ENCODE measurements at places on chromosomes 2 and 18.
A peak's percentile ranks its signal among the peaks of the same experiment; 100 is the strongest.

DNA sequence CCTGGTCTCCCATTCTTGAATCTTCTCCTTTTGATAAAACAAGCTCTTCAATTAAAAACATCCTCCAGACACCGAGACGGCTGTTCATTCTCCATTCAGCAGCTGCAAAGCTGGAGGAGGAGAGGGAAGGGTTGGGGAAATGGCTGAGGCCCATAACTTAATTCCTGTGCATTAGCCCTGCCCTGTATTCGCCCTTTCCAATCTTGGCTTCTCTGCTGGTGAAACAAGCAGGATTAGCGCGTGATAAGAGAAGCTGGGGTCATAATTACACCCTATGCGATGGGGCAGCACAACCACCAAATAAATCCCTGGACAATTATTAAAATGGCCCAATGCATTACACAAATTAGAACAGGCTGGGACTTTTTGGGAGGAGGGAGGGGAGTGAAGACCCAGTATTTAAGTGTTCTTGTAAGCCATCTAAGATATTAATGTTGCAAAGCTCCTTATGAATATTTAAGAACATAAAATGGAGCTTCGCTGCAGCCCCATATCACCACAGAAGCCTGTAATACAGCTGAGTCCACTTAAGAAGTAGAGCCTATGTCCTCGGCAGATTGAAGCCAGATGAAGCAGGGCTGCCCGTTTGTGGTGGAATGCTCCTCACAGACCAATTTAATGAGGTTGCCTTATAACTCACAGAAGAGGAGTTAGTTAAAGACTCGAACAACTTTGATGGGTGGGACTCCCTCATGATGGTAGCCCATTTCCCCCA is 176.6 kb upstream of the SKOR2 start:
- no peak for DNase-seq

GRCh38 chr2:104654811-104655210 is 199.1 kb upstream of the POU3F3 start:
- DNase-seq = no peak

DNA sequence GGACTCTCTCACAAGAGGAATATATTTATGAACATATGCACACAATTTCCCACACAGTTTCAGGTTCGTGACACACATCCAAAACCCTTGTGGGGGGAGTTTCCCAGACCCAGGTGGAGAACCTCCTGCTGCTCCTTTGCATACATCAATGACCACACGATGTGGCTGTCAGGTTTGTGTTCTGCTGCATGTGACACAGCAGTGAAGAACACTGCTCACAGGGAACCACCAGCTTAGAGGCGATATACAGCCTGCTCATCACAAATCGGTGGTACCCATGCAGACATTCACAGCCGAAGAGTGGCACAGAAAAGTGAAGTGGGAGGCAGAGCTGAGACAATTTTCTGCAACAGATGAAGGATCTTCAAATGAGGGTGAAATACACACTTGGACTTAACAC is 175.6 kb upstream of the ZFP36L2 start:
- DNase-seq = no peak

- no peak for DNase-seq
These were observed 38.3 kb downstream of the SLC40A1 start for GRCh38 chr2:189542145-189542882.

DNA sequence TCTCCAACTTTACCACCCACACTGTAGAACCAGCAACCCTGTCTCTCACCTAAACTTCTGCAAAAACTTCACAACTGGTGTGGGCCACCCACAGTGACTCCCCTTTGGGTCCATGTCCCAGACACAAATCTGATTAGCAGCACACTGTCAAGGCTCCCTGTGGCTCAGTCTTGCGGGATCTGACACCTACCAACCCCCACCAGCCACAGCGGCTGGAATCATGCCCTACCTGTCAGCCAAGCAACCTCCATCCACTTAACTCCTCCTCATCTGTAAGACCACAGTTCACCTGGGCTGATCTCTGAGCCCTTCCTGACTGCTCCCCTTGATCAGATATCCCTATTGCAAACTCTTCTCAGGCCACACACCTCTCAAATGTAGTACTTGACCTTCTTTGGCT is 14.6 kb downstream of the TCF4 start:
- no peak for DNase-seq

- DNase-seq = no peak
These were observed 19.1 kb upstream of the ANKRD53 start for GRCh38 chr2:70959271-70959761.

DNA sequence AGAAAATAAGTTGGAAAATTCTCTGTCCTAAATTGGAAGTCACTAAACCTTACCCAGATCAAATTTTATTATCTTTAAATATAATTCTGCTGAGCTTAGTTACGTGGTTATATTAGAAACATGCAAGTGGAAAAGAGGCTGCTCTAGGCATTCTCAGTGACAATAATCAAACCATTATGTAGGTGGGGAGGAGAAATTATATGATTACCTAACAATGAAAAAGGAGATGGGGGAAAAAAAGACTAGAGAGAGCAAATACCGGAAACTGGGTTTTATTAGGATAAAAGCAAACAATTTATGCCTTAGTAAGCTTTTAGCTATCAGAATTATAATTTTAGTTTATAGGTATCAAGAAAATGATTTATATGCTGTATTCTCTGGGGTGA is 53.2 kb downstream of the PHLPP1 start:
- no peak for DNase-seq

- no peak for DNase-seq
These were observed 8.6 kb downstream of the CLASP1 start for GRCh38 chr2:121640380-121641316.

DNA sequence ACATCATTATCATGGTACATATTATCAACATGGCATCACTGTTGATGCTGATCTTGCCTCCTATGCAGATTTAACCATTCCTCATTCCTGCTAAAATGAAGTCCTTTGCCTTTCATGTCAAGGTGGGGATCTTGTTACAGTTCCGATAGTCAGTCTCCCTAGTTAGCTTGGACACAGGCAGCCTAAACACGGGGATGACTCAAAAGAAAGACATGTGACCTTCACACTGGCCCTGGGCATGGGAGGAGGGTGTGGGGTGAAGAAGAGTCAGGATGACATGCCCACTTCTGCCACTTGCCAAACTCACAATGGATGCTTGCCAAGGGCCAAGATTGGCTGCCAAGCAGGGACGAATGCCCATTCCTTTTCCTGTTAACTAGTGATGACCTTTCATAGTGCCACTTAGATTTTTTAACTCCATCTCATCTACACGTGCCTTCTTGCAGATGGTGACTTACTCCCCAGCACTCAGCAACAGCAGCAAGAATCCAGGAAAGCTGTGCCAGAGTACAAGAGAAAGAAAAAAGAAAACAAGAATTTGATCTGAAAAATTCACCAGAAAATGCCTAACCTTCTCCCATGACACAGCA is 13.9 kb upstream of the SLC1A4 start:
- no peak for DNase-seq

DNA sequence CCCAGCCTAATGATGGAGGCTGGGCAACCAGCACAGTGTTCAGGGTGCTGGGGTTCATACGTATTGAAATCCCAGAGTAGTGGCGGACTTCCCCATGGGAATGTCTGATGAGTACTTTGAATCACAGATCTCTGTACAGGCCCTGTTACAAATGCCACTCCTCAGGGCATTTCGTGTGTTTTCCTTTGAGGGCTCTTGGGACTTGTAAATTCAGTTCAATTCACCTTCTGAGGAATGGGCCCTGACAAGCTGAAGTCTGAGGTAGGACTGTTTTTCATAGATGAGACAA is 288 bp upstream of the RDH14 start:
- DNase-seq = no peak

GRCh38 chr2:187093771-187094412 is 244.9 kb upstream of the ZSWIM2 start:
- DNase-seq = no peak

DNA sequence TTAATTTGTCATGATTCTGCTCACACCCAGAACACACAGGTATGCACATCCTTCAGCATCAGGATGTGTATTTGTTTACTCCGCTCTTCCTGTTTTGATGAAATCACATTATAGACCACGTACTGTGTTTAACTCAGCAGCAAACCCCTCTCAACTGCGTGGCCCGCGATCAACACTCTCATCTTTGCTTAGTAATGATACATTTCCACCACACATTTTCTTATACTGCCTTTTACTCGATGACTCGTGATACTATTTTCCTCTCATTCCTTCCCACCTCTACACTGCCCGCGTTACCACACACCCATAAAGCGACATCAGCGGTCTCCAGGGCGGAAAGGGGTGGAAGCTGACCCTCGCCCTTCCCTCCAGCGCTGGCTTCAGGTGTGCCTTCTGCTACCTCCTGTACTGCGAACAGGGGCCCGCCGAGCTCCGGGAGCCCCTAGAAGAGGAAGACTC is 1.3 kb downstream of the NETO1 start:
- DNase-seq = no peak

DNA sequence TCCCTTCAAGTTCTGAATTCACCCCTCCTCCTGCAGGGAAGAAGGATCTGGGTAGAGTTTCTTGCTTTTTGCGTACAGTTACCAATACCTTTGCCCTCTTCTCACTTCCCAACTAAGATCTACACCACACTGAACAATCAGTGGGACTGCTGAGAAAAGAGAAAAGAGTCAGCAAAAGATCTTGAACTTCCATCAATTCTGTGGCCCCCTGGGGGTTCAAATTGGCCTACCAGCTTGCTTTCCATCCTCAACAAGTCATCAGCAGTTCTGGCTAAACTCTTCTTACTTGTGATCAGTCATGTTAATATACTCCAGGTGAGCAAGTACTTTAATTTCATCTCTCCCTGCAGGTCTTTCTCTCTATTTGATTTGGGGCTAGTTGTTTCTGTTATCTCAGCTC is 739.3 kb upstream of the LRRTM4 start:
- DNase-seq = no peak

DNA sequence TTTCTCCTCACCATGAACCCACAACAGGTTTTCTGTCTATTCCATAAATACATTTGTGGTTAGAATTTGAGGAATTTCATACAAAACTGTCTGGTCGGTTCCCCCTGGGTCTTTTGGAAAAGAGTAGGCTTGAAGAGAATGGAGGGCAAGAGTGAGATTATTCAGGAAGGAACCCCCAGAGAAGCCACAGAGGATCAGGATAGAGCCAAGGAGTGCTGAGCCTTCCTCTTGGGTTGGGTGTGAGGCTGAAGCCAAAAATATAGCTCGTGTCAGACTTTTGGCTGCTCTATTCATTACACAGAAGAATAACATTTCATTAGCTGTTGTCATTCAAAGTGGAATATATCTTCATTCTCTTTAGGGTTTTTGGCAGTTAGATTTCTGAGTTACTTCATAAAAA is 45.9 kb upstream of the YES1 start:
- no peak for DNase-seq

DNA sequence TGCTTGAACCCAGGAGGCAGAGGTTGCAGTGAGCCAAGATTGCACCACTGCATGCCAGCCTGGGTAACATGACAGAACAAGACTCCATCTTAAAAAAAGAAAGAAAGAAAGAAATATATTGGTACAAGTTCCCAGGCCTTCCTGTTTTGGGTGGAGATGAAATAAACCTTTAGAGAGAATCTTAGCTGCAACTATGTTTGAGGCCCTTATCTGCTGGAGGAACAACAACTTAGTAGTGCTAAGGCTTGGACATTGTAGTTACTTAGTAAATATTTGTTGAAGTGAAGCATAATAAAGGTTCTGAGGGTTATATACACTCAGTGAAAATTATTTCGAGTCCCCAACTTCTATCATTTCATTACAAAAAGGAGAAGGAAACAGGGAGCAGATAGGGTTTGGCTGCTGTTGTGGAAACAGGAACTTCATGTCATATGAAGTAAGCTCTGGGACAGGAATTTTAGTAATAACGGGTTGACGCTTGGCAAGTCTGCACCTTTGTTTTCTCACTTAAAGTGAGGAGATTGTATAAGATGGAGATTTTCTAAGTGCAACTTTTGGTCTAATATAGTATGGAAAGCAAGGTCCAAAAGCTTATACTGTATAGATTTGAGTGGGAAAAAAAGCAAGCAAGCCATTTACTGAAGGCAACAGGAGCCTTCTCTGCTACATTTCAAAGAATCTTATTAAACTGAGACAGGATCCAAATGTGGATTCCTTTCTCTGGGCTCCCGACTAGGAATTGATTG is 40.0 kb upstream of the AGPS start:
- DNase-seq = no peak

GRCh38 chr2:75565472-75566462 is 5.0 kb upstream of the EVA1A start:
- DNase-seq = no peak

GRCh38 chr2:160791884-160792283 is 298.3 kb upstream of the RBMS1 start:
- DNase-seq = no peak

GRCh38 chr2:240556553-240557100 is 1.2 kb downstream of the ANKMY1 start:
- DNase-seq = peak; percentile 77

DNA sequence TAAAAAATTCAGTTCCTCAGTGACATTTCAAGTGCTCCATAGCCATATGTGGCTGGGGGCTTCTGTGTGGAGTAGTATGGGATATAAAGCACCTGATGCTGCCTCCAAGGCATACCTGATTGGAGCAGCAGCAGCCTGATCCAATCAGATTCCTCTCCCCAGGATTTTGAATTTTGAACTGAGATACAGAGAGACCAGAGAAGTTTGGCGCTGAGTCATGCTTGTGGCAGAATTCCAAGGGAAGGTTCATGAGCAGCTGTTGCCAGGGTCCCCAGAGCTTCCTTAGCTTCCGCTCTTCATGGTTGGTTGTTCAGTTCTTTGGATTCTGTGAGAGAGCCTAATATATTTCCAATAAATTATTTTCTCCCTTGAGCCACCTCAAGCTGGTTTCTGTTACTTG is 29.0 kb upstream of the CFAP36 start:
- no peak for DNase-seq

DNA sequence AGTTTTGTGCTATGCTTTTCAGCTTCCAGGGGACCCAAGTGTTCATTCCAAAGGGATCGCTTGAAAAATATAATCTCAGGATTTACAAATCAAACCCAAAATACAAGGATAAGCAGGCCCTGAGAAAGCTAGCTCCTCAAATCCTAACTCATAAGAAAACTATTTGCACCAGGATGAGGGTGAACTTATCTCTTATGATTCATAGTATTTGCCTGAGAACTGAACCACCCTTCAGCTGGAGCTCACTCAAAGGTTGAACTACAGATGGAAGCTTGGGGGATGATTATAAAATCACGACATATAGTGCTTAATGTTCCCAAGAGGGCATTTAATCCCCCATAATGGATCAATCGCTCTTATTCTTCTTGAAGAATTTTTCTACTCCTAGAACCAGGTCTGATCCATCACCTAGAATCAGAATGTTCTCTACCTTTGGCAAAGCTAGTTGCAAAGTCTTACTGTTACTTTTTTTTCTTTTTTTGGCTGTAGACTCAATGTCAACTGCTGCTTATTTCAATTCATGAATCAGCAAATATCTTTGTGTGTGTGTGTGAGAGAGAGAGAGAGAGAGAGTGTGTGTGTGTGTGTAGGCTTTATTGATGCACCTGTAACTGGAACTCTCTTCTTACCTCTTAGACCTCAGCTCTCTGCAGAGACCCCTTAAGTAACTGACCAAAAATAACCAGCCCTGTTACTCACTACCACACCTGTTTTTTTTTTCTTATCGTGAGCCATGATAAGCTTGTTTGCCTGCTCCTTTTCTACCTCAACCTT is 44.8 kb downstream of the ARL4C start:
- DNase-seq = no peak

GRCh38 chr2:119856469-119856901 is 96.8 kb downstream of the PTPN4 start:
- DNase-seq = no peak

GRCh38 chr2:137233091-137233490 is 467.7 kb downstream of the THSD7B start:
- no peak for DNase-seq
